Activated CD4-positive, alpha-beta T cell treated with anti-CD3 and anti-CD28 coated beads for 4 hours (primary cell): ENCODE measurements at places on chromosomes 2 and 18.
A peak's percentile ranks its signal among the peaks of the same experiment; 100 is the strongest.

DNA sequence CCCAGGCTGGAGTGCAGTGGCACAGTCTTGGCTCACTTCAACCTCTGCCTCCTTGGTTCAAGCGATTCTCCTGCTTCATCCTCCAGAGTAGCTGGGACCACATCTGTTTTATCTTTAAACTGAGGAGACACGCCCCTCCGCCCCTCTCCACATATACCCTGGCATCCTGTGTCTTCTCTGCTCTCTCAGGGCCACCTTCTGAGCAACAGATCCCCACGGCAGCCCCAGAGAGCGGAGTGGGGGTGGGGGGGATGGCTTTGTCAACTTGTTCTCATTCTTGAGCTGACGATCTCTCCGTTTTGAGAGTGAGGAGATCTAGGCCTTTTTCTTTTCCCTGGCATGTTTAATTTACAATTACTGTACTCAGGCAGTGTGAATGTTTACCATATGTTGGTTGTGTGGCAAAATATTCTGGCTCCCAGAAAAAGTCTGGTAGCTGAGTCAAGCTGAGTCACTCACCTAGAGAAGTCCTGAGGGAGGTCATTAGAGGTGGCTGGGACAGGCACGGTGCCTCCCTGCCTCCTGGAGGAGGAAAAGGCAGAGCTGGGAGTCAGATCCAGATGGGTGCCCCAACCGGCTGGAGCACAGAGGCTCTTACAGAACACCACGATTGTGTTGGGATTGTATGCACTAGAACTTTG lies 19.5 kb upstream of the ID2 start:
- no peak for DNase-seq

GRCh38 chr2:134104754-134105153 lies 149.1 kb upstream of the MGAT5 start:
- peak; percentile 26 for DNase-seq

- no peak for DNase-seq
Measured at GRCh38 chr18:32237049-32237448, 47.2 kb downstream of the MEP1B start.

GRCh38 chr2:197075754-197076337 lies 149.3 kb upstream of the PGAP1 start:
- DNase-seq = peak; percentile 11

GRCh38 chr2:58235984-58236383 lies 5.1 kb downstream of the FANCL start:
- DNase-seq = no peak

GRCh38 chr2:152335016-152335725 lies at the start of gene FMNL2:
FMNL2 (plus strand) TSS chr2:152335174.
- peak; percentile 14 for DNase-seq

DNA sequence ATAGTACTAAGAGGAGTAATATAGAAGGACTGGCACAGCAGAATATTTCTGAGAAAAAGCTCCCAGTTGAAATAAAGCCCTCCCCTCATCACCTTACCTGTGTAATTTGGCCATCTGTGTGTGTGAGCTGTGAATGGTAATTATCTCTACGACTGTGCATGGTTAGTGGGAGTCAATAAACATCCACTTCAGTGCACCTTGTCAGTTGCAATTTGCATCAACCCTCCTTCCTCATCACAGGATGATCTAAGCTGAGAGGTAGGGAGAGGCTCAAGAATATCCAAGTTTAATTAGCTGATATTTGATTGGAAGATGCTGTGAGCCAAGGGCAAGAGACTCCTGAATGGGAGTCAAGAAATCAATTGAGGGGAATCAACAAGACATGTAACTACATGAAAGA lies 694.9 kb upstream of the KLHL29 start:
- no peak for DNase-seq

- no peak for DNase-seq
Measured at GRCh38 chr2:106076941-106077340, 117.2 kb downstream of the UXS1 start.

DNA sequence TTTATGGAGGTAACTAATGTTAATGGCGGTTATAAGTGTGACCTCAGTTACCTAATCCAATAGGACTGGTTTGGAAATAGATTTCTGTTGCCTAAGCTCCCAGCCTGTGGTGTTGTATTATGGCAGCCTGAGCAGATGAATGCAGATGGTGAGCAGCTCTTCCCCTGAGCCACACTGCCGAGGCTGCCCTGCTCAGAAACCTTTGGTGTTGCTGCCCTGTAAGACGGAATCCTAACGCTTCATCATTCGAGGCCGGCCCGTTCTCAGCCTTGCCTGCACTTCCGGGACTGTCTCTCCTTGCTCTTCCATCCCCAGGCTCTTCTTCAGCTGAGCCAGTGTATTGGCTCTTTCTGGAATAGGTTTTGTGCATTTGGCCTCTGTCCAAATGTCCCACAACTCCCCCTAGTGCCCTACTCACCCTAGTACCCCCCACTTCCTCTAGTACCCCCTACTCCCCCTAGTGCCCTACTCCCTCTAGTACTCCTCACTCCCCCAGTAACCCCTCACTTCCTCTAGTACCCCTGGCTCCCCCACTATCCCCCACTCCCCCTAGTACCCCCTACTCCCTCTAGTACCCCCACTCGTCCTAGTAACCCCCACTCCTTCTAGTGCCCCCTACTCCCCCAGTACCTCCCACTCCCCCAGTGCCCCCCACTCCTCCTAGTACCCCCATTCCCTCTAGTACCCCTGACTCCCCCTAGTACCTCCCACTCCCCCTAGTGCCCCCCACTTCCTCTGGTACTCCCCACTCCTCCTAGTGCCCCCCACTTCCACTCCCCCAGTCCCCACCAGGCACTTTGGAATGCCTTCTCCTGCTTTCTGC lies 106.0 kb upstream of the TAF1B start:
- no peak for DNase-seq

- DNase-seq = no peak
Measured at GRCh38 chr18:33745871-33746545, 168.0 kb downstream of the ASXL3 start.

GRCh38 chr2:39664232-39664887 lies 1.4 kb upstream of the TMEM178A start:
- no peak for DNase-seq

- no peak for DNase-seq
Measured at GRCh38 chr18:40163254-40163653, 1791.8 kb upstream of the PIK3C3 start.

- DNase-seq = no peak
Measured at GRCh38 chr2:187549193-187549592, 5.0 kb downstream of the TFPI start.

DNA sequence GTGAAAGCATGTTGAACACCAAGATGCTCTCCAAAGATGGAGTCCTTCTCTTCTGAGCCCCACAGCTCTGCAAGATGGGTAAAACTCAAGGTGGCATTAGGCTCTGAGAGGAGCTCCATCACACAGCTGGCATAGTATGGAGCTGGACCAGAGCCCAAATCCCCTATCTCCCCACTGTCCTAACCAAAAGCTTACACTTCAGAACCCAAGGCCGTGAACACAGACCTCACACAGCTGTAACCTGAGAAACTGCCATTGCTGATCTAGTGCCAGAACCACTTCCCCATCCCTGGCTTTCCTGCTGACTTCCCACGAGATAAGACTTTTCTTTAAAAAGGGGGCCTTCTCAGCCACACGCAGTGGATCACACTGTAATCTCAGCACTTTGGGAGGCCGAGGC lies 25.0 kb downstream of the TTC32 start:
- DNase-seq = no peak

GRCh38 chr2:169362894-169363559 lies 693 bp upstream of the LRP2 start:
- no peak for DNase-seq

- no peak for DNase-seq
Measured at GRCh38 chr18:48542513-48543181, 3.8 kb downstream of the CTIF start.

- DNase-seq = no peak
Measured at GRCh38 chr2:149650006-149650405, 62.4 kb upstream of the MMADHC start.

GRCh38 chr2:75609334-75609689 lies 37.3 kb upstream of the MRPL19 start:
- no peak for DNase-seq

- DNase-seq = no peak
Measured at GRCh38 chr18:77004555-77005380, 127.8 kb downstream of the MBP start.

- DNase-seq = no peak
Measured at GRCh38 chr2:232104076-232104646, 142.6 kb downstream of the DIS3L2 start.

DNA sequence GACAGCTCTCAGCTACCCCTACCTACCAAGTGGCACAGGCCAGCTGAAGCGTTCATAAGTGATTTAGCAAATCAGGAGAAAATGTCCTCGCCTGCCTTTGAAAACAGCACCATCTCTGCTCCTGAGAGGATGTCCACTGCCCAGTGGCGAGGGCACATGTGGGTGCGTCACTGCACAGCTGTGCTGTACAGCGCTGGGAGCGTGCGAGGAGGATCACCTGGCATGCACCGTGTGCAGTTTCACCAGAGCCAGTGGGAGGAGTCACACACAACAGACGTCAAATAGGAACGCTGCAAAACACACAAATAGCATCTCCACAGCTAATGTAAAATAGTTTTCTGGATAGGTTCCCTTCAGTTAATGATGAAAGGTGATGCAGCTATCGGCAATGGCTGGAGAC lies 154.1 kb downstream of the HDAC4 start:
- DNase-seq = no peak

- peak; percentile 69 for DNase-seq
Measured at GRCh38 chr2:84781942-84782716, 98.8 kb downstream of the TRABD2A start.

DNA sequence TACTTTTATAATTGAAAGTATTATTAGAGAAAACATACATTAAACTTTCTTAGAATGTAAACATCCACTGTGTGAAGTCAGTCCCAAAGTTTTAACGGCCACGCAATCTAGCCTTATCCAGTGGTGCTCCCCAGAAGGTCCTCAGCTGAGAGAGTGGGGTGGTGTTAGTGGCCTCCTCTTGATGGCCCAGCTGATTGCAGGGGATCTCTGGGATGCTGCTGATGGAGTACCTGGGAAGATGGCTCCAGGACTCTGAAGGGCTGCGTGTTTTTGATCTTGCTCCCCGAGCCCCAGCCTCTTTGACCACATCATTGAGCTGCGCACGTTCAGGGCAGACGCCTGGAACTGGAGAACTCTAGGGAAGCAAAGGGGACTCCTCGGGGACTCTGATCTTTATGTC lies 181.4 kb downstream of the FAM210A start:
- DNase-seq = no peak

- DNase-seq = no peak
Measured at GRCh38 chr2:85611217-85611704, 605 bp downstream of the C2orf68 start.

DNA sequence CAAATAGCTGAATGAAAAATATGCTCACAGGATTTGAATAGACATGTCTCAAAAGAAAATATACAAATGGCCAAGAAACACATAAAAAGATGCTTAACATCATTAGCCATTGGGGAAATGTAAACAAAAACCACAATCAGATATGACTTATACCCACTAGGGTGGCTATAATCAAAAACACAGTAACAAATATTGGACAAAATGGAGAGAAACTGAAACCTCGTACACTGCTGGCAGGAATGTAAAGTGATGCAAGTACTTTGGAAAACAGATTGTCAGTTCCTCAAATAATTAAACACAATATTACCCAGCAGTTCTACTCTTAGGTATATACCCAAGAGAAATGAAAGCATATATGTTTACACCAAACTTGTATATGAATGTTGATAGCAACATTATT lies 213.0 kb downstream of the PHLPP1 start:
- no peak for DNase-seq

- DNase-seq = no peak
Measured at GRCh38 chr2:161245671-161246070, 62.6 kb upstream of the PSMD14 start.

- DNase-seq = no peak
Measured at GRCh38 chr2:105224444-105224843, 17.1 kb upstream of the GPR45 start.

DNA sequence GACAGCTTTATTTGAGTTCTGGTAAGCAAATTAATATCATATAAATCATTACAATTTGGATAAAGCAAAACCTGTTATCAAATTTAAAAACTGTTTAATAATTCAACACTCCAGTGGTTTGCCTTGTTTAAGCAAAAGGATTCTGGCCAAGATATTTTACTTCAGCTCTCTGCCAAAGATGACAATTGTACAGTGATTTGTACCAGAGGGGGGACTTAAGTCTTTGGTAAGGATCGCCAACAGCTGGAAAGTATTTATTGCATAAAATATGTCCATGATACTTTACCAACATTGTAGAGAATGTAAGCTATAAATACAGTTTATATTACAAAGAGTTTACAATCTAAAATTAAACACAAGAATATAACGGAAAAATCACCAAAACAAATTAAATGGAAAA lies 13.8 kb downstream of the PREPL start:
- no peak for DNase-seq
